Kasumi-1 (cell line): ENCODE measurements at places on chromosomes 5 and 9.
A peak's percentile ranks its signal among the peaks of the same experiment; 100 is the strongest.

DNA sequence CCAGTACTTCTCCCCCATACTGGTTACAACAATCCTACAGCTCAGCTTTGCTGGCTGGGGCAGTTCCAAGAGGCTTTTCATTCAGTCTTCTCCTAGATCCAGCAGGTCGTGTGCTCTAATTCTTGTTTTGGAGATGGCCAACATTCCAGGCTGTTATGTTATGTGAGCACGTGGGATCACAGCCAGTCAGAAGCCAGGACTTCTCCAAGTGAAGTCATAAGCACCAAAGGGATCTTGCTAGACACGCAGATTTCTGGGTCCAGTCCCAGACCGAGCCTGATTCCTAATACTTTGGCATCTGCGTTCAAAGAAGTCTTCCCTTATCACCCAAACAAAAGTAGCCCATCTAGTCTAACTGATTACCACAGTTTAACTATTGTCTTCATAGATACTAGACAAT is 1.4 kb upstream of the LARP1 start:
- DNase-seq: no peak

DNA sequence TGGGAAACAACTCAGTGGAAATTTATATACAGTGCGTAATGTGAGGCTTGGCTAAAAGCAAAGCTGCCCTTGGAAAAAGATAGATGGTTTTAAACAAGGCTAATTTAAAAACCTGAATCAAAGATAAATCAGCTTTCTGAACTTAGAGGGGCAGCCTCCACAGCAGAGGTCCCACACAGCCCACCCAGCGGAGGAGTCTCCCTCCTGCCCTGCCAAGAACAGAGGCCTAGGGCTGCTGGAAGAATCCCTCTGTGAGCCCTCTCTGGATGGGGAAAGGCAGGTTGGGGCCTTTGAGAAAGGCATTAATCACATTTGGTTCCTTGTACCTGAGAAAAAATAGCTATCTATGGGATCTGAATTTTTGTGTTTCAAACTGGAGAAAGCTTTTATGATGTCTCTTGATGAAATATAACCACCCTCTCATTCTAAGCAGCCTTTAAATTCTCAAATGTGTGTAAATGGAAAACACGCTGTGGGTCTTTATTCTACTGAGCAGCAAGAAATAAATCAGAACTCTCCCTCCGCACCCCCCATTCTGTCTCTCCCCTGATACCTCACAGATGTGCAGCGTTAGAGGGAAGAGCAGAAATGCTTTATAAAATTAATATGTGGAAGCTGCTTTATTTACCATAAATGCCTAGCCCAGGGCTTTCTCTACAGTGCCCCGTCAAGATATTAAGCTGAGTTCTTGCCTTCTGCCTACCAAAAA is 329.2 kb downstream of the EFNA5 start:
- no peak for DNase-seq

- DNase-seq: peak; percentile 84
These were observed 1028.5 kb downstream of the NR2F1-AS1 start for GRCh38 chr5:92552206-92553160.

GRCh38 chr5:127298036-127298429 is 7.4 kb downstream of the MEGF10 start:
- DNase-seq: no peak
